Stimulated activated CD8-positive, alpha-beta memory T cell treated with anti-CD3 and anti-CD28 coated beads, Interleukin-7, amount 100 ng/mL, for 48 hours (primary cell): ENCODE measurements at places on chromosomes 13 and 19.
A peak's percentile ranks its signal among the peaks of the same experiment; 100 is the strongest.

DNA sequence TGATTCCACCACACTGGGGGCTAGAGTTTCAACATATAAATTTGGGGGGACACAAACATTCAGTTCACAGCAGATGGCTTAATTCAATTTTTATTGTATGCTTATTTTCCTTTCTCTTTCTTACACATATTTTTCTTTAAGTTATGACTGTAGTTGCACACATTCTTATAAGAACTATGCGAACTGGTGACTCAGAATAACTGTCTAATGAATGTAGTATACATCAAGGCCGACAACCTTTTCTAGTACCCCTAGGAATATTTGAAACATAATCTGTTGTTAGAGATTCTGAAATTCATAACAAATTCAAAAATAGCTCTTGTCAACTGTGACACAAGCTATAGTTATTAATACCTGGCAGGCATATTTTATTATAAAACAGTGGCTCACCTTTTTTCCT, 695.6 kb downstream of the PCDH9 start:
- DNase-seq: no peak

DNA sequence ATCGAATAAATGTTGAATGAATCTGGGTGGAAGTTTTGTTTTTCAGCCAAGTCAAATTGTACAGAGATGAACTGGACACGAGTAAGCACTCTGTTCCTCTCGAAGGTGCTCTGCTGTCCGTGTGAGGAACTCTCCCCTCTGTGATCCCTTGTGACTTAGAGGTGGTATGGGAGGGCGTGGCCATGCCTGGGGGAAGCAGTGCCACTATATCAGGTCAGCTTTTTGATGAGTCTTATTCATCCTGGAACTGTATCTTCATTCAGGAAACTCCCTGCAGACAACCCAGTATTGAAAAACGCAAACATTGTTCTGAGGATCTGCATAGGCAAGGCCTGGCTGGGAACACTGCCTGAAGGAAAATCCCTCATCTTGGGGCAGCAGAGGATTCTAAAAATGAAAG, 45.7 kb upstream of the FLT1 start:
- DNase-seq: no peak

DNA sequence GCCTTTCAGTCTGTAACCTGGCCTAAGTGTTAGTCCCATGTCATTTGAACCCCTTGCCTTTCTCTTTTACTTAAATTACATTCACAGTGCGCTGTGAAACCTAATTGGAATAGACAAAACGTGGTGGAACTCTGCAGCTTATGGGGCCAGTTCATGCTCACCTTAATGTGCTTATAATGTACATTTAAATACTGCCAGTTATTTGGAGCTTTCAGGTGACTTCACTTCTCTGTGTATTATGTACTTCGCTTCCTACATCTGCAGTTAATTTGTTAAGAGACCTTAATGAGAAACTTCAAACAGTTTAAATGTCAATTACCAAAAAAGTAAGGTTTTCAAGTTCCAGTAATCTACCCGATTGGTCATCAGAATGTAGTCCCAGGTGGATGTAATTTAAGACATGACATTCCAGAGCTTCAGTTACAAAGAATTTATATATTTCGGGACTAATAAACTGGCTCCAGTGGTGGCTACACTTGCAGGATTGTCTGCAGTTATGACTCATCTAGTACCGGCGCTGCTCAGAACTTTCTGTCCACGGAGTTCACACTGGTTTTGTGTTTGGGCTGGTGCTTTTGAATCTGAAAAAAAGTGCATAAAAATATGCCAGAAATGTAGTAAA, 125.3 kb downstream of the TM9SF2 start:
- no peak for DNase-seq

DNA sequence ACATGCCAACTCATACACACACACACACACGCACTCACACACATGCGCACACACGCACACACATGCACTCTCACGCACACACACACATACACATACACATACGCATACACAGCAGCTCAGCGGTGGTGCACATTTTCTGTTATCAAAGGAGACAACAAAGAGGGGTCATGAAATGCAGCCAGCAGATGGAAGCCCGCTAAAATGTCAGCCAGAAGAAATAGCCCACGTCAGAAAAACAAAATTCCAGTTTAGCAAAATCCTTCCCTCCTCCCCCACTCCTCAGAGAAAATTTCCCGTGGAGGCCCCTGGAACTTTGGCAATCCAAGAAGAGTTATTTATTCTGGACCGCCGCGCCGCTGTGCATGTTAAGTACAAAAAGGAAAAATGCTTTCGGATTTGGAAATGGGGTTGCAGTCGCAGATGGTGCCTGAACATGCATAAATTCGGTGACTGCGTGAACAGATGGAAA, 114.6 kb upstream of the VSTM2B start:
- no peak for DNase-seq

GRCh38 chr19:32350987-32351348, 5.6 kb downstream of the ZNF507 start:
- DNase-seq: no peak

DNA sequence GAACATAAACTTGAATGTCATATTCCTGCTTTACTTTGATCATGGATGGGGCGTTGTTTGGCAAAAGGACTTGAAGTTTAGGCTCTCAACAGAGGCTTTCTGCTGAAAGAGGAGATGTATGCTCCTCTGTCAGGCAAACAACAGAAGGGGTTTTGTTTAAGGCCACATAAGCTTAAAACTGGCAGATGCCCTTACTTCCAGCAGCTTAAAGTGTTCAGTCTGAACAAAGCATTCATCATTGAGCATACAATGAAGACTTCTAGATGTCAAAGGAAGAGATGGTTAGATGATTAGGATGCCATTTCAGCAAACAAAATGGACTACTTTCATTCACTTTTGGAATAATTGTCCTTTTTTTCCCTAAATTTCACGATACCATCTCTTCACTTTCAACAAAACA, 484.5 kb downstream of the SLITRK6 start:
- no peak for DNase-seq

DNA sequence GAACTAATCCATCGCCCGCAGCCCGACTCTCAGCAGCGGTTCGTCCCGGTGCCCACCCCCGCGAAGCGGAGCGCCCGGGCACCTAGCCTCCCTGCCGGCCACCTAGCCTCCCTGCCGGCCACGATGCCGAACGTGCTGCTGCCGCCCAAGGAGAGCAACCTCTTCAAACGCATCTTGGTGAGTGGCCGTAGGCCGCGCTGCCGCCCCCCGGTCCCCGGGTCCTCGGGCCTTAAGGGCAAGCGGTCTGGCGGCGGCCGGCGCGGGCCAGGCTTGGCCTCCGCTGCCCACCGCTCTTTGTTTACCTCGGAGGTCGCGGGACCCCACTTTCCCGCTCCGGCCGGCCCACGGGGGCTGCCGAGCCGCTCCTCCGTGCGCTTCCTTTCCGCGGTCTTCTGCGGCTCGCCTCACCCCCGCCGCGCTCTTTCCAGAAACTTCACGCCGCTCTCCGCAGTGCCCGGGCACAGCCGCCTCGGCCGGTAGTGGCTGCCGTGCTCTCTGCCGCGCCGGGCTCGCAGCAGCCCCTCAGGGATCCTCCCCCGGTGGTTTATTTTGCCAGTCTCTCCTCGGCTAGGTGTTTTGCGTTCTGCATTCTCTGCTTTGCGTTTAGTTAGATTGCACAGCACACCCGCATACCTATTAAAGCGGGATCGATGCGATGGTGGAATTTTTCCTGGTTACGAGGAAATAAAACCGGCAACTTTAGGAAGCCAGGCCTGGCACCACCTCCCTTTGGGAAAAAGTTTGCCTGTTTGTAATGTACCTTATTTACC, 524 bp downstream of the NAA16 start:
- peak; percentile 30 for DNase-seq

GRCh38 chr13:50339271-50339670, 324.0 kb downstream of the KCNRG start:
- DNase-seq: no peak

DNA sequence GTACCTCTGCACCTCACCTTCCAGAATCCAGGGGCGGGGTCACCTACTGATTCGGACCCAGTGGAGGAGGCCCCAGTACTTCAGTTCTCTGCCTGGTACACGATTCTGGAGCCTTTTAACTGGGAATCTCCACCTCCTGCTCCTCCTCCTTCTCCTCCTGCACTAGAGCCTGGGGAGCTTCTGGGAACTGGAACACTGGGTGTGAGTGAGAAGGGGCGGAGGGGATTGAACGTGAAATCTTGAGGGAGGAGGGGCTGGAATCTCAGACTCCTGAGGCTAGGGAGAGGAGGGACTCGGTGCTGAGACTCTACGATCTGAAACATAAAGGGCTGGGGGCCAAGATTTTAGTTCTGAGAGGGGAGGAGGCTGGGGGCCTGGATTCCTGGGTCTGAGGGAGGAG, at the start of gene KLK8:
Gene KLK8 (minus strand): TSS at position 90 of the 400 bp plus-strand sequence. CDS start 437 bp downstream, outside the sequence.
- no peak for DNase-seq

DNA sequence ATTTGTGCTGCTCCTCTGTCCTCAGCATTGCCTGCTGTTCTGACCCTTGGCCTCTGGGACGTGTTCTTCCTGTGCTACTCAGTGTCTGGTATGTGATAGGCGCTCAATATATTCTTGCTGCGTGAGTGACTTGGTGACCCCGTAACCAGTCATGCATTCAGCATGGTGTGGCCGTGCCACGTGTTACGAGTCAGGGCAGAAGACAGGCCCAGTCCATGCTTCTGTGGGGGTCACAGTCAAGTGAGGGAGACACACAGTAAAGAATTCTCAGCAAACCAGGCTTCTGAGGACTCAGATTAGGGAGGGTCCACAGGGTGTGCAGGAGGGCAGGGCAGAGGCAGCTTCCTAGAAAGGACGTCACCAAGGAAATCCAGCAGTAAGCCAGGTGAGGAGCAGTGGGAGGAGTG, 7.9 kb downstream of the PPP1R37 start:
- DNase-seq: no peak
